ENCODE measurements at places on chromosomes 12 and 14.

GRCh38 chr14:91233936-91234790 lies 10.3 kb downstream of the GPR68 start:
- DNase-seq: no peak

DNA sequence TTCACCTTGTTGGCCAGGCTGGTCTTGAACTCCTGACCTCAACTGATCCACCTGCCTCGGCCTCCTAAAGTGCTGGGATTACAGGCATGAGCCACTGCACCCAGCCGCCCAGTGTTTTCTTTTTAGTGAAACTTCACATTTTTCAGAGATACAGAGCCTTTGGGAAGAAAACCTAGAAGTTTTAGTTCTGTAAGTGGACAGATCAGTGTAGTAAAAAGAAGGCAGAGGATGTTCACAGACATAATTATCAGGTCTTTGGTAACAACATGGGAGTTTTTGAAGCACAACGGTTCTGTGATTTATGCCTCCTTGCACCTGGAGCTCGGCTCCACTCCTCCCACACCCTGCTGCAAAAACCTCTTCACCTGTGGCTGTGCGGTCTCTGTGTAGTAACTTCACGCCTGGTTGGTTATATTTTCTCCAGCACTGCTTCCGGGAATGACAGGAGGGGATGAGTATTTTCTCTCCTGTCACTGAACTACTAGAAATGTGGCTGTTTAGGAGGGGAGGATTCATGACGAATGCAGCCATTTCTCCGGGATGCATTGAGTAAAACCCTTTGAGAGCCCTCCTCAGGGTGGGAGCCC lies 67.0 kb downstream of the ARF6 start:
- no peak for DNase-seq

DNA sequence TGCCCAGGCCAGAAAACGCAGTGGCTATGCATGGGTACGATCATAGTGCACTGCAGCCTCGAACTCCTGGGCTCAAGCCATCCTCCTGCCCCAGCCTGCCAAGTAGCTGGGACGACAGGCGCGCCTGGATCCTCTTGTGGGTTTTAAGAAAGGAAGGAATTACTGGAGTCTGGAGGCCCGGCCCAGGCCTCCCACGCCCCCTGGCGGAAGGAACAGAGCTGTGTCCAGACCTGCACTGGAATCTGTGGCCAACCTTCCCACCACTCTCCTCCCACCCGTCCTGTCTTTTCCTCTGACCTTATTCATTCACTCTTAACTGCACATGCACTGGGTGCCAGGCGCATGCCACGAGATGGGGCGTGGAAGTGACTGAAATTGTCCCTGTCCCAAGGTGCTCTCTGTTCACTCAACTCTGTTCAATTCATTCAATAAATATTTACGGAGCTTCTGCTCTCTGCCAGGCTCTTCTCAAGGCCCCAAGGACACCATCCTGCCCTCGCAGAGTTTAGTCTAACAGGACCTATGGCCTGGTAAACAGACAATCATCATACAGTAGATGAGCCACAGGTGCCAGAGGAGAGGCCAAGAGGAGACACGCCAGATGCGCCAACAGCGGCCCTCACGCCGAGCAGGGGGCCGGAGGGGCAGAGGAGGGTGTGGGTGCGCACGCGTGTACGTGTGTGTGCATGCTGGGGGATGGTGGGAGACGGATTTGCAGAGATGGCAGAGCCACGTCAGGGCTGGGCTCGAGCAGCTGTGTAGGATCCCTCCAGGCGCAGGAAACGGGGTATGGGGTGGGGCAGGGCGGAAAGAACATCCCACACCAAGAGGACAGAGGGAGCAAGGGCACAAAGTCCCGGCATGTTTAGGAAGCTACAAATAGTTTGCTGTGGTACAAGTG lies 13.7 kb upstream of the TMEM106C start:
- peak; percentile 95 for DNase-seq

DNA sequence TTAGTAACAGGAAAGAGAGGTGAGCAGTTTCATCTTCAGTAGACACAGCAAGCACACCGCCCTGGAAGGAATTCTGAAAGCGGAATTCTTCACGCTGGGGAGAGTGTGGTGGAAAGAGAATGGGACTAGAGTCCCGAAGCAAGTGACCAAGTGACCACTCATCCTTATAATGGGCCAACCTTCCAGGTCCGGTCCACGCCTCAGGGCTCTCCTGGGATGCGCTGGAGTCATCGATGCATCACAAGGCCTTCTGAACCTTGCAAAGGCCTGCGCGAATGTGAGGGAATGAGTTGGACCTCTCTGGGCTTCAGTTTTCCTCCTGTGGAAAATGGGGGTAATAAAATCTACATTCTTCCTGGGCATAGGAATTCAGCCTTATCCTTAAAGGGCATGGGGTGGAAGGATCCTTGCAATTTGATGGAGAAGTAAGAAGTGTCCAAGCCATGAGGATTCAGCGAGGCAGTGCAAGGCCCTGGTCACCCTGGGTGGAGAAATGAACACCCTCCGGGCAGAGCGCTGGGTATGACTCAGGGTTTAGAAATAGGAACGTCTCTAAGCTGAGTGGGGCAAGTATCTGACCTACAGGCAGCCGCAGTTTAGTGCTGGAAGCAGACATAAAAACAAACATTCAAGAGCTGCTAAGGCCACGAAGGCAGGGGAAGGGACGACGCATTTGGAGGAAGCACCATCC lies 97.7 kb downstream of the SETD3 start:
- DNase-seq: no peak

- no peak for DNase-seq
Observed at GRCh38 chr12:422526-422925, 21.1 kb downstream of the CCDC77 start.

DNA sequence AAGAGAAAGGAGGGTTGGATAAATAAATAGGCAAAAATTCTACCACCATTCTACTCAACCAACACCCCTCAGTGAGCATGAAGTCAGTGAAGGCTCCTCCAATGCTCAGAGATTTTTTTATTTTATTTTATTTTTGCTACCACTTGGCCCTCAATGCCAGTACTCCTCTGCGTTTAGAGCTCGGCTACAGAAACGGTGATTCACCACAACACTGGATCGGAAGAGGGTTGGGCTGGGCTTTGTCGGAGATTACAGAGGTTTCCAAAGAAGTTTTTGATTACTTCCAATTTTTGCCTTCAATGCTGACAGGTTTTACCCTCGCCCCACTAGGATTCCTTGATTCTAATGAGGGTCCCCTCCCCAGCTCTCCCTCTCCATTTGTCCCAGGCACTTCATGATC lies 1027.2 kb upstream of the TMEM132C start:
- DNase-seq: no peak

DNA sequence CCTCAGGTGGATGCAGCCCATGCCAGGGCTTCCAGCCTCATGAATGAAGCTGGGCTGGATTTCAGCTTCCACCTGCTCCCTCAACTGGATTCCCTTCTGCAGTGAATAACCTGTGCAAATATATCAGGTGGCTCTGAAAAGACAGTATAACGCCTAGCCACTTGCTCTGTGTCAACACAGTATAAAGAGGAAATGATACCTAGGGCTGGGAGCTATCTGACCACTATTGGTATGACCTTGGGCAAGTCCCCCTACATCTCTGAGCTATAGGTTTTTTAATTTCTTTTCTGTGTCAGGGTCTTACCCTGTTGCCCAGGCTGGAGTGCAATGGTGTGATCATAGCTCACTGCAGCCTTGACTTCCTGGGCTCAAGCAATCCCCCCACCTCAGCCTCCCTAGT lies 19.8 kb downstream of the ISM2 start:
- no peak for DNase-seq

DNA sequence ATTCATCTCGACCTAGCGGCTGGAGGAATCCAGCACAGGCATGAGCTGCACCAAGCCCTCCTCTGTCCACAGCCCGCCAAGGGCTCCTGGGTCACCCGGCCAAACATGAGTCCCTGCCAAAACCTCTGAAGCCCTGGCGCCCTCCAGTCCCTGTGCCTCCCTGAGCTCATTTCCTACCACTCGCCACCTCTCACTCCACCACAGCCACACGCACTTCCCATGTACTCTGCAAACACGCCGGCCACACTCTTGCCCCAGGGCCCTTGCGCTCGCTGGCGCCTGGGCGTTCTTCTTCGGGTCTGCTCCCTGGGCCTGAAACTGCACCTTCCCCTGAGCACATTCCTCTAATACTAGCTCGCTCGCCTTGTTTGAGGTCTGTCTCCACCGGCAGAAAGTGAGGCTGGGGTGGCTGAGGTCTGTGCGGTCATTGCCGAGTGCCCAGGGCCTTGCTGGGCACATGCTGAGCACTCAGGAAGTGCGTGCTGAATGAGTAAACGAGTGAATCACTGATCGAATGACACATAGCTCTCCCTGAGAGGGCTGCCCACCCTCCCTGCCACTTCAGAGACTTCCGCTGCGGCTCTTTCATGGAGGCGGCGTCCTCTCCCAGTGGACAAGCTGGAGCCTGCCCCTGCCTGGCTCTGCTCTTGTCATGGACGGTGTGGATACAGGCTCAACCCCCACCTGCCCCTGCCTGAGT lies 33.7 kb upstream of the DLK1 start:
- no peak for DNase-seq

DNA sequence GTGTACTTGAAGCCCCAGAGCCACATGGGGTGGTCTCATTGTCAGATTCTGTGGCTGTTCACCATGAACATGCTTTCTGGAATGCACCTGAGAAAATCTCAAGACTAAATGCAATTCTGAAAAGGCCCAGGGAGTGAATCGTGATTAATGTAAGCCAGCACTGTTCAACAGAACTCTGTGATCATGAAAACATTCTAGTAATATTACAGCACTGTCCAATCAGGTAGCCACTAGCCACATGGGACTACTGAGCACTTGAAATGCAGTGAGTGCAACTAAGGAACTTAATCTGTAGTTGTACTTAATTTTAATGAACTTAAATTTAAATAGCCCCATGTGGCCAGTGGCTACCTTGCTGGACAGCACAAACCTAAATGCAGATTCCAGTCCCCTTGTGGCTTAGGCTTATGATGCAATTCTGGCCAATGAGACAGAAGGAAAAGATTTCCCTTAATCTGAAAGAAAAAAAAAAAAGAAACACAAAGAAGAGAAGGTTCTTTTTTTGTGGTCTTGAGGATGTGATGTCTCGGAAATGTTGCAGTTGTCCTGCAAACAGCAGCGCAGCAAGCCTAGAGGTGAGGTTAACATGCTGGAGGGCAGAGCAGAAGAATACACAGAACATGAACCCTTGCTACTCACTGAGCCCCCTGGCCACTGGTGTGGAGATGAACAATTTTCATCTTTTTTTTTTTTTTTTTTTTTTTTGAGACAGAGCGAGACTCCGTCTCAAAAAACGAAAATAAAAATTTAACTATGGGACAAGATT lies 48.2 kb downstream of the SPPL3 start:
- DNase-seq: no peak

DNA sequence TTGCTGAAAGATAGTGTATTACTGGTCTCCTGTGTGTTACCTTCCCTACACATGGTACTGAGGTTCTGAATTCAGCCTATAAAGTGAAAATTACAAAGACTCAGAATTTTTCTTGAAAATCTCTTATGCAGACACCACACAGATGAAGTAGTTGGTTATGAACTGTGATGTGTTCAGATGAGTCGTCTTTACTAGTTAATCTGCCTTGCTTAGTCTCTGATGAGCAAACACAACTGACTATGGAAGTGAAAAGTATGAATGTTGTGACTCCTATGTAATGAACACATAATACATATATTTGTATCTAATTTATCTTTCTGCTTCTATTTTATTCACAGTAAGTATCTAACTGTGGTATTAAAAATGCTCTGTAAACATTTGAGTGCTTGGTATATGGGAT lies 4.7 kb downstream of the MTERF2 start:
- DNase-seq: no peak

DNA sequence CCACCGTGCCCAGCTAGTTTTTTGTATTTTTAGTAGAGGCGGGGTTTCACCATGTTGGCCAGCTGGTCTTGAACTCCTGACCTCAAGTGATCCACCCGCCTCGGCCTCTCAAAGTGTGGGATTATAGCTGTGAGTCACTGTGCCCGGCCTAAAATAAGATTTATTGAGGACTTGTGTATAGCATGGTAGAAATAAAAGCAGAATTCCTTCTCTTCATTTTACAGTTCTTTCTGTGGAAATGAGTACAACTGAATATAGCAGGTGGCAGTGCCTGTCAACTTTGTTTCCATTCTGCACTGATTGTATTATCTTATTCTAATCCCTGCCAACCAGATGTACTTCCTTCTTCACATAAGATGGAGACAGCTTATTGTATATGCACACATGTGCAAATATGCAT lies 41.0 kb downstream of the DIP2B start:
- DNase-seq: no peak

DNA sequence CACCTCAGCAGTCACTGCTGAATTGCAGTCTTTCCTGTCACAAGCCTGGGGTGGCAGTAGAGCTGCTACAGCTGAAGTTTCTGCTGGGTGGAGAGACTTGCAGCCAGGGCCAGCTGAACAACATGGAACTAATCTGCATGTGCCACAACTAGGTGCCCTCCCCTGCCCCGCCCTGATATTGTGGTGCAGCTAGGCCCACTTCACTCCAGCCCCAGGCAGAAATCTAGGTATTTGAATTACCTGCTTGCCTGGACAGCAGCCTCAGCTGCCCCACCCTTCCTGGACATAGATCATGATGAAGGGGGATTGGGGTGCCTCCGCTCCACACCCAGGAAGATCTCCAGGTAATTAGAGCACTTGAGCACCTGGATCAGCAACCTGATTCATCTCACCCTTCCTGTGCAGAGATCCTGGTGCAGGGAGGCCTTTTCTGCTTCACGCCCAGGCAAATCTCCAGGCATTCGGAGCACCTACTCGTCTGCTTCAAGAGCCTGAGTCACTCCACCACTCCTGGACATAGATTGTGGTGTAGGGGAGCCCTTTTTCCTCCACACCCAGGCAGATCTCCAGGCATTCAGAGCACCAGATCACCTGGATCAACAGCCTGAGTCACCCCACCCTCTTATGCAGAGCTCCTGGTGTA lies 477.0 kb downstream of the SOX5 start:
- no peak for DNase-seq

DNA sequence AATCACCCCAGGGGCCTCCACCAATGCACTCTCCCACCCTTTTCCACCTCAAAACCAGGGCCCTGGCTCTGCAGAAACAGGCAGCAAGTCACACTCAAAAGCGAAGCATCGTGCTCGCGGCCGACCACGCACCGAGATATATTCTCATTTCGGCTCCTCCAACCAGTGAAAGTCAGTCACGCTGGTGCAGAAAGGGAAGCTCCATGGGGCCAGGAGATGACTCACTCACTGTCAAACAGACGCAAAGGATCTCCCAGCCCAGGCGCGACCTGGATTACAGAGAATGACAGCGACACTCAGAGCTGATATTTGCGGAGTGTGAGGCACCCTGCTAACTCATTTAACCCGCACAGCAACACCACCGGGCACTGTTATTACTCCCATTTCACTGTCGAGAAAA lies 173.6 kb downstream of the CALM1 start:
- DNase-seq: no peak
